ENCODE measurements at places on chromosomes 3 and 15.
A peak's percentile ranks its signal among the peaks of the same experiment; 100 is the strongest.

DNA sequence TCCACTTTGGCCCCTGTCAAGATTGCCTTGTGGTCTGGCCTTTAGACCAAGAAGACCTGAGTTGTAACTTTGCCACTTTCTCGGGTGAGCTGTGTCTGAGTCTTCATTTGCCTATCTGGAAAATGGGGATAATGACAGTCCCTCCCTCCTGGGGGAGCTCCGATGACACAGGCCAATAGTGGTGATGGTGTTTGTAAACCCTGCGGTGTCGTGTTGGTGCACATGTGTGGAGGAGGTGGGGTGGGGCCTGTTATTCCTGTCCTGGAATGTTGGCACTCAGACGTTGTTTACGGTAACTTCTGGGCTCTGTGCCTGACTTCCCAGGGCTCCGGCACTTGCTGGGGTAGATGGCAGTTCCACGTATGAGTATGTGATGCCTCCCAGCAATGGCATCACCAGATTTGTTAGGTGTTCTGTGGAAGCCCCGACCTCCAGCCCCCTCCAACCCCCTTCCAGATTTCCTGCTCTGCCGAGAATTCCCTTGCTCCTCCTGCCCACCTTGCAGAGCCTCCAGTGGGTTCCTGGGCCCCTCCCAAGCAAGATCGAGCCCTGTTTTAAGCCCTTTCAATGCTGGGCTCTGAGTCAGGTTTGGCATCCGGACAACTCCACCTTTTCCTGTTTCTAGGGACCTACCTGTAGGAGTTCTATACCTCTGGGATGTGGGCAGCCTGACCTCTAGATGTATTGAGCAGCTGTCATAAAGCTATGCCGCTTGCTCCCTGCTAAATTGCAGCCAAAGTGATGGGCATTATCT is 31.4 kb downstream of the HRH1 start:
- no peak for DNase-seq

DNA sequence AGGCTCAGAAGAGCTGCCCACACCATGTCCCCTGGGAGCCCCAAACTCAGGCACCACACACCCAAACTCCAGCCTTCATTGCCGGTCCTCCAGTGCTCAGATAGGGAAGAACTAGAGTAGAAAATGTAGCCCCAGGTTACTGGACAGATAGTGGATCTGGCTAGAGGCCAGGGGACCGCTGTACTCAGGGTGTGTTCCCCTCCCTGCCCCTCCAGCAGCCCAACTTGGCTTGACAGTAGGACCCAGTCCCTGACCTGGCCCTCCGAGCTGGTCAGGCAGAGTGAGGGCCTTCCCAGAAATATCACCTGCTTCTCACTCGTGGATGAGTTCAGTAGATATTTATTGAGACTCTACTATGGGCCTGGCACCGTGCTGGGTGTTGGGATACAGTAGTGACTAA is 100.0 kb downstream of the CORO2B start:
- DNase-seq = no peak

DNA sequence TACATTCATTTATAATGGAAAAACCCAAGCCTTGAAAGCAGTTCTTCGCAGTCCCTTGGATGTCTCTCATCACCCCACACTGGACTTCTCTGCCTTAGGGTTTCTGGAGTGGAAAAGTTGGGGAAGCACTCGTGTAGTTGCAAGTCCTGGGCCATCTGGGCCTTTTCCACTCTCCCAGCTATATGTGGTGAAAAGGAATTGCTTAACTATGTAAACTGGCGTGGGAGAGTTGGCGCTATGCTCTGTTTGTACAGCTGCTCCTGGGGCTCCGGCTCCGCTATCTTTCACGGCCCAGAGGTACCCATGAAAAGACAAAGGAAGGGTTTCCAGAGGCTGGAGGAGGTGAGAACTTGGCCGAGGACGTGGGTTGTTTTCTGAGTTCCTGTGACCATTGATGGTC is 81.1 kb upstream of the MYZAP start:
- DNase-seq = no peak

DNA sequence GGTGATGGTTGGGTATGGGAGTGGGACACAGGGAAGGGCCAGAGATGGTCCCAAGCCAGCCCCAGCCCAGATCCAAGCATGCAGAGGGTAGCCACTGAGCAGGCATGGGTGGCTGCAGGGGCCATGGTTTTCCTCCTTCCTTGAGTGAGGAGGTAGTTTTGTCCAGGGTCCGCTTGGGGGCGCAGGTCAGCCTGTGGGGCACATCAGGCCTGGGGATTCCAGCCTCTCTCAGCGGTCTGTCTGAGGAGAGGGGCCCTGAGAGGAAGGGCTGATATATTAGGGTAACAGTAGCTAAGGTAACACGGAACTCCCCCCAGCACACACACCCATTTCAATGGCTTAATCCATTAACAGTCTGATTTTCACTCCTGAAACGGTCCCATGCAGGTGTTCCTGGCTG is 22.7 kb upstream of the LCTL start:
- DNase-seq = no peak

- peak; percentile 41 for DNase-seq
Measured at GRCh38 chr3:176814285-176814684, 383.0 kb downstream of the TBL1XR1 start.

GRCh38 chr15:75107908-75108838 is 84.8 kb downstream of the PPCDC start:
- DNase-seq = peak; percentile 79

DNA sequence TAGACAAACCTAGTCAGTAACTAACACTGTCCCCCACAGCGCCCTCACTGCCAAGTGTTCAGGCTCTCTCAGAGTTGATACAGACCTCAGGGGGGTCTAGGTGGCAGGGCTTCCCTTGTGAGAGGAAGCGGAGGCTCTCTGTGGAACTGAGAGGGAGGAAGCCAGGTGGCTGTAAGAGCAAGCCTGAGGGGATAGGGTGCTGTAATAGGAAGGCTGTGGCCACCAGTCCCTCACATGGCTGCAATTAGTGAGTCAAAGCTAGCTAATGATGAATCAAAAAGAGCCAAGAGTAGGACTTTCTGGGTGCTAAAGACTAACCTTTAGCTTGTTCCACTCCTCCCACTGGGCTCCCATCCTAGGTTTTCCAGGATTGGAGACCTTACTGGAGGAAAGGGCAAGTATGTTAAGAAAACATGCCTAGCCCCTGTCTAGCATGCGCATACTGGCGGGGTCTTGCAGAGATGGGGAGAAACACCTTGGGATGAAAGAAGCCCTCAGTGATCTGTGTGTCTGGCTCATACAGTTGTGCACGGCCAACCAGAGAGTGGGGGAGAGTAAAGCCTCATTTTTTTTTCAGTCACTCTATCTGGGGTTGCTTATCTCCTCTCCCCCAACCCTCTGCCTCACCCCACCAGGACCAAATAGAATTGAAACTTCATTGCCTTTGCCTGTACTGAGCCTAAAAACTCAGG is 13.3 kb upstream of the SOX2 start:
- no peak for DNase-seq

DNA sequence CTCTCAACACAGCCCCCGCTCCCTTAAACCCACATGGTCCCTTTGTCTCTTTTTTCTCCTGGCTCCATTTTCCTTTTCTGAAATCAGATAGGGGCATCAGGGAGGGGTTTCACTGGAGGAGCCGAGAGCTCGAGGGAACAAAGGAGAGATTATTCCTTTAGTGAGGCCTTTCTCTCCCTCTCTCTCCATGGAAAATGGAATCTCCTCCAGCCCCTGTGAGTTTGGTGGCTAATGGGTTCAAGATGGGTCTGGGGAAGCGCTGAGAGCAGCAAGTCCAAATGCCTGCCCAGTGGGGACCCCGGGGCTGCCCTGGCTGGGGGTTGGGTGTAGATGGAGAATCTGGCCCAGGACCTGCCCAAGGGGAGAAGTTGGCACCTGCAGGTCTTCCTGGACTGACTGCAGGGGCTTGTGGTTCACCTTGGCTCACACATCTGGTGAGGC is 56.8 kb downstream of the ITGA11 start:
- no peak for DNase-seq

GRCh38 chr3:46930945-46931403 is 45.6 kb downstream of the CCDC12 start:
- DNase-seq = no peak

DNA sequence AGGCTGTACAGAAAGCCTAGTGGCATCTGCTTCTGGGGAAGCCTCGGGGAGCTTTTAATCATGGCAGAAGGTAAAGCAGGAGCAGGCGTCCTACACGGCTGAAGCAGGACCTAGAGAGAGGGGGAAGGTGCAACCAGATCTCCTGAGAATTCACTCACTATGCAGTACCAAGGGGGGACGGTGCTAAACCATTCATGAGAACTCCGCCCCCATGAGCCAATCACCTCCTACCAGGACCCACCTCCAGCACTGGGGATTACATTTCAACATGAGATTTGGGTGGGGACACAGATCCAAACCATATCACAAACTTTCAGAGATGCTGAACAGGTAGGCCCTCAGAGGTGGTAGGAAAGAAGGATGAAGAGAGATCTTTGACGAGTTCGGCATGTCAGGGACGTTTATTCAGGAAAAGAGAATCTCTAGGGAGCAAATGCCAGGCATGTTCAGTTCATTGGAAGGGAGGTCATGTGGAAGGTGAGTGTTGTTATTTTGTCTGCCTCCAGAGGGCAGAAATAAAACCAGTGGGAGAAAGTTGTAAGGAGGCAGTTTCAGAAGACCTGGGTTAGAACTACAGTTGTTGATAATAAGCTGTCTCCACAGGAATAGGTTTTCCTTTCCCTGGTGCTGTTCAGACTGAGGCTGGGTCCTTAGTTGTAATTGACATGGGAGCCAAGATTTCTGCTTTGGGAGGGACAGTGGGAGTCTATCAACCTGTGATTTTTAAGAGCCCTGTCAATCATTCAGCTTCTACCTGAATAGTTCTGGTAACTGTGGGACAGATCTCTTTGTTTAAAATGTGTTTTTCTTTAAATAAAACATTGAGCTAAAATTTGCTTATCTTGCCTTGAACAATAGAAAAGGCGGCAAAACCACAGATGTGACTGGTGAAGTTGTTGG is 4.3 kb upstream of the FNDC3B start:
- DNase-seq = no peak

- DNase-seq = no peak
Measured at GRCh38 chr15:58426501-58426900, 5.3 kb upstream of the LIPC start.

DNA sequence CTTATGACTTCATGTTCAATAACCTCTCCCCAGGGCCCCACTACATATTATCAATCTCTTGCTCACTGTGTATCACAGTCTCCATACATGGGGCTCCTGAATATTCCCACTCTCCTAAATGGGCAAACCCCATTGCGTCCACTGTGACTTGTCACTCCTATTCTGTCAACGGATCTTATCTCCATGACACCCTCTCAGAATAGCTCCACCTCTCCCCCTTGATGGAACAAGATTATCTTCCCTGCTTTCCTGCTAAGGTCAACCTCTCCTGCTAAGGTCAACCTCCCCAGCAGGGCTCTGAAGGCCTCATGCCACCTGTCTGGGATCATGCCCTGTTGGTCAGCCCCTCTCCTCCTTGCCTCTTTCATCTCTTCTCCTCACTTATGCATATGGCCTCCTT is 1.8 kb downstream of the CLDN18 start:
- no peak for DNase-seq

DNA sequence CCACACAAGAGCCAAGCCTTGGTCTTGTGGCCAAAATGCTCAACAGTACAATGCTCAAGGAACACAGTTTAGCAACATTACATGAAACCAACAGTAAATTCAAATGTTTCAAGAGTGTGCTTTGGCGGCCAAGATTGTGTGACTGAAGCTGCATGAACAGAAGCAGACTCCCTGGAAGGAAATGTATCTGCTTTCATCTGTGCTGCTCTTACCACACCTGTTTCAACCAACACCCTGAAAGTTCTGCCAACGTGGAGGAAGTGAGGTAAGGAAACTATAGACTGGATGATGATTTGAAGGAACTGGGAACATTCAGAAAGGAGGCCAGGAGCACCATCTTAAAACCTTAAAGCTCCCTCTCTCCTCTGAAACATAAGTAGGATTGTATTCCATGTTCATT is 55.7 kb downstream of the MB21D2 start:
- no peak for DNase-seq

- no peak for DNase-seq
Measured at GRCh38 chr3:78963771-78964170, 804.0 kb downstream of the ROBO1 start.
